ENCODE measurements at places on chromosomes 1 and 21.

DNA sequence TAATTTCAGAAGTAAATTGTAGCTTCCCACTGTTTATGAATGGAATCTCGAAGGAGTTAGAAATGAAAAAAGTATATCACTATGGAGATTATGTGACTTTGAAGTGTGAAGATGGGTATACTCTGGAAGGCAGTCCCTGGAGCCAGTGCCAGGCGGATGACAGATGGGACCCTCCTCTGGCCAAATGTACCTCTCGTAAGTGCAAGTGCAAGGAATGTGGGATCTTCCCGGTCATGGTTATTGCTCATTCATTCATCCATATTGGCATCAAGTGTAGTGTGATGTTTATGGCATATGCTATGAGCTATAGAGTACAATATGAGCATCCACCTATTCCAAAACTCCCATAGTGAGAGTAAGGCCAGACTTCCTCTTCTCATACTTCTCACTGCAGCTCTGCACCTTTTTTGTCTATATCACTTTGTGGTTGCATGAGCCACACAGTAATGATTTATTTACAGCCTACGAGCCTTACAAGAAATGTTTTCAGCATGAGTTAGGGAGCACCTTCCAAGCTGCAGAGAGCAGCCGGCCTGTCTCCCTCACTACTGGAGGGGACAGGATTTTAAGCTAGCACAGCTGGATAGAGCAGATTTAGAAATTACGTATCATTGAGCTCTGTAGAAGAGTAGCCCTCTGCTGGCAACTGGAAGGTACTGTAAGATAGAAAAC is 24.9 kb upstream of the CR1L start:
- DNase-seq: no peak

GRCh38 chr1:158107916-158108315 is 72.8 kb upstream of the CD1D start:
- DNase-seq: no peak

DNA sequence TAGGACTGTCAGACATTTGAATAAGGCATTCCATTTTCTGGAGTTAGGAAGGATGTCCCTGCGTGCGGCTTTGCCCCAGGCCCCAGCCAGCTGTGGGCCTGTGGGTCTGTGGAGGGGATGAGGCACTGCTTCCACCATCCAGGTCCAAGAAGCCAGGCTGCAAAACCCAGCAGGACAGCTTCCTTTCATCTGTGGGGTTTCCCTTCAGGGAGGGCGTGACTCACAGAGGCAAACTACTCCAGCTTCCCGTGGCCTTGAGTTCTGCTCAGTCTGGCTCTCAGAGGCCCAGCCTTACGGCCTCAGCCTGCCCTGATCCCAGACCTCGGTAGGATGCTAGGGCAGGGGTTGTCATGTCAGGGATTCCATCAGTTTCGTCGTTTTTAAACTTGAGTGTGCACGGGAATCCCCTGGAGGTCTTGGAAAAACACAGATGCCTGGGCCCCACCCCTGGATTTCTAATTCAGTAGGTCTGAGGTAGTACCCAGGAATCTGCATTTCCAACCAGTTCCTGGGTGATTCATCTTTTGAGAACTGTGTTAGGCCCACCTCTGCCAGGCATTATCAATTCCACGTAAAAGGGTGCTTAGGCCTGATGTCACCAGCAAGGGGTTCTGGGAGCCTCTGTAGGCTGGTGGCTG is 32.3 kb upstream of the TENT5C start:
- no peak for DNase-seq

GRCh38 chr1:111110197-111110899 is 29.5 kb downstream of the DRAM2 start:
- DNase-seq: peak; percentile 87

DNA sequence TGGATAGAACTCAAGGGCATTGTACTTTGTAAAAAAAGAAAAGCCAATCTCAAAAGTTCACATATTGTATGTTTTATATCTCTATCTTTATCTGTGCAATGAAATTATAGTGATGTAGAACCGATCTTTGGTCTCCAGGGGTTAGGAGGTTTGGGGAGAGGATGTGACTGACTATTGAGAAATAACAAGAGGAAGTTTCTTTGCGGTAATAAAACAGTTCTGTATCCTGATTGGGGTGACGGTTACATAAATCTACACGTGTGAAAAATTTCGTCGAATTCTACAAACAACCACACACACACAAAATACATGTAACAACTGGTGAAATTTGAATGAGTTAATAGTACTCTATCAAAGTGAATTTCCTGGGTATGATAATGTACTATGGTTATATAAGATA is 10.6 kb upstream of the OR2T33 start:
- DNase-seq: no peak

- DNase-seq: no peak
Measured at GRCh38 chr1:159916242-159917051, 8.9 kb downstream of the TAGLN2 start.

DNA sequence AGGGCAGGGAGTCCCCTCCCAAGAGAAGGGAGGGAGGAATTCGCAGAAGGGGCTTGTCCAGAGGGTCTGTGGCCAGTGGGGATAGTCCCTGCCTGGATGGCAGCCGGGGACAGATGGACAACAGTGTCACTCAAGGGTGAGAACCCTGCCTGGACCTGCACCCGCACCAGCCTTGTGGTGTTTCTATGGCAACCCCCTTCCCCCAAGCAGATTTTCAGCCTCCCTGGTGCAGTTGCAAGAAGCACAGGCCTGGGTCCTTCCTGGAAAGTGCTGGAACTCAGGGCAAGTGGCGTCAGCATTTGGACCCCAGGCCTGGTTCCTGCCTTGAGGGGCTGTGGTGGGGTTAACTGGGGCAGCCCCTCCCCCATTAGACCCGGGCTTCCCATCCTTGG is 83.8 kb upstream of the ACTL8 start:
- DNase-seq: no peak

GRCh38 chr1:234214129-234214910 is 158.9 kb upstream of the COA6 start:
- no peak for DNase-seq

GRCh38 chr1:82813386-82813785 is 1012.7 kb downstream of the ADGRL2 start:
- DNase-seq: no peak

DNA sequence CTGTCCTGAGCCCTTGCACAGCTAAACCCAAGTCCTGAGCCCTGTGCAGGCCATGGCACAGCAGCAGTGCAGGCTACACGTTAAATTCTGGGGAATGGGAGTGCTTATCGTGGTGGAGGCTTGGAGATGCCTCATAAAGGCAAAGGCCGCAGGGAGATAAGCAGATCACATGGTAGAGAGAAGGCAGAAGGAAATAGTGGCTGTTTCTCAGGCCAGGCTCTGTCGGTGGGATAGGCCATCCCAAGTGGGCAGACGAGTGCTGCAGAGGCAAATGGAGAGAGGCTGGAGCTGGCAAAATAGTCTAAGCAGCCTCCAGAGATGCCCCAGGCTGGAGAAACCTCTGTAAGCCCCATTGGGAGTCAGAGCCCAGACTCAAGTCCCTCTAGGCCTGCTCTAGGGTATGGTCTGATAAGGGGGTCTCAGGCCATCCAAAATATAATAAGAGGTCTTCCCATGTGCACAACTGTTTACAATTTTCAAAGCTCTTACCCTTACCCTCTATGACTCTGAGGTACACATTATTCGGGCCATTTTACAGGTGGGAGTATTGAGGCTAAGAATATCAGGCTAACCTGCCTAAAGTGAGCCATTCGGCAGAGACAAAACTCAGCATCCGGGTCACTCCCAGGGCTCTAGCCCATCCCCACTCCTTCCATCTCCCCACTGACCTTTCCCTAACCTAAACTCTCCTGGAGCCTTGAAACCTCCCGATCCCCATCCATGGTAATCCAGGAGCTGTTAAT is 79.6 kb downstream of the NKAIN1 start:
- DNase-seq: no peak

DNA sequence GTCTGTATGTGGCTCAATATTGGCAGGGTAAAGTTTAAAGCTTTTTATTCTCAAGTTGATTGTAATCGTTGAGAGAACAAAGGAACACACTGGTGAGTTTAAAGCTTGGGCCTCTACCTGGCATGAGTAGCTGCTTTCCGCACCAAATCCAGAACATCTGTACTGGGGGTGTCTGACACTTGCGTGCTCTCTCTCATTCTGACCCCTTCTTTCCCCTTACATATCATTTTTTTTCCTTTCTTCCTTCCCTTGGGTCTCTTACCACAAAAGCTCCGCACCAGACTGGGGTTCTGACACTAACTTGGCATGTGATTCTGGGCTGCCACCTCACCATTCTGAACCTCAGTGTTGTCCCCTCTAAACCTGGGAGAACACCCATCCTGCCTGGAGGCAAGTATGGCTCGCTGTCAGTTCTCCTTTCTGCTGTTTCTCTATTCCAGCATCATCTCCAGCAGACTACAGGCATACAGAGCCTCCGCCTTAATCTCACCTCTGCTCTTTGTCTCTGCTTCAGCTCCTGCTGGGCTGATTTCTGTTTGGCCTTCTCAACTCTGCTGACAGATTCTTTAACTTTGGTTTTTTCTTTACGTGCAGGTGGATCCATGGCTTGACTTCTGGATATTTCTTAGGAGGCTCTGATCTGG is 859 bp upstream of the ERMAP start:
- DNase-seq: no peak

DNA sequence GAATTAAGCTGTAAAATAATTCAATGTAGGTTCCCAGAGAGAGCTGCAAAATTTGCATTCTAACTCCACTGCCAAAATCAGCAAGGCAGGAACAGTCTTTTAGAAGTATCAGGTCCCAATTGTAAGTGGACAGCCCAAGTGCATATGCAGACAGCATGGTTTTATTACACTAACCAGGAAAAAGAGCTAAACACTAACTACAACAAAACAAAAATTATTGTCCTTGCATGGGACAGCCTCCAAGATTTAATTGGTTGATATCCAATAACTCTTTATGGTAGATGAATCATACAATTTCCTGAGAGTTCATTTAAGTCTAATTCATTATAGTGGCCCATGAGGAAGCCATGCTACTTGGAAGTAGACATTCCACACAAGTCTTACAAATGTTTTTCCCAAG is 154.3 kb upstream of the ZNF648 start:
- DNase-seq: no peak

GRCh38 chr21:26119906-26120305 is 50.7 kb downstream of the APP start:
- no peak for DNase-seq

- DNase-seq: no peak
Measured at GRCh38 chr1:242651817-242652216, 127.3 kb upstream of the PLD5 start.

- no peak for DNase-seq
Measured at GRCh38 chr1:181423301-181423918, 59.9 kb upstream of the CACNA1E start.

DNA sequence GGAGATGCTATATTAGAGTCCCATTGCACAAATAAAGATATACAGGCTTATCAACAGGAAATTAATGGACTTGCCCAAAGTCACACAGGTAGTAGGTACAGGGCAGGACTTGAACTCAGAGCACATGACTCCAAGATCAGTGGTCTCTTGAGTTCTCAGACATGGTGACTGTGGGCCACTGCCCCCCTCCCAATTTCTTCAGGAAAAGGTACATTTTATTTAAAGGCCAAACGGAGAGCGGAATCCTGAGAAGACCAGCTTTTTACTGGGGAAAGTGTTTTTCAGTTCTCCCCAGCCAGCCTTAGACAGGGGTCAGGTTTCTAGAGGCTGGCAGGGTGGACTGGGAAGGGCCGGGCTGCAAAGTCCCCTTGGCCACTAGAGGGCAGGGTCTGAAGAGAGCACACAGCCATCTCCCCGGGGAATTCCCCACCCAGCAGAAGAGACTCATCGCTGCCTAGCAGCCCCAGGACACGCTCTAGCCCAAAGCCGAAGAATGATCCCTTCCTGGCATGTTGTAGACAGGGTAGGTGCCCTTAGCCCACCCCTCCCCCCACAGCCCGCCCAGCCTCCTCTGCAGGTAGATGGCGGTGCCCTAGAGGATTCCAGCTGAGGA is 29.7 kb downstream of the ACP6 start:
- DNase-seq: peak; percentile 85

GRCh38 chr1:116099379-116099778 is 11.8 kb upstream of the MAB21L3 start:
- DNase-seq: no peak

DNA sequence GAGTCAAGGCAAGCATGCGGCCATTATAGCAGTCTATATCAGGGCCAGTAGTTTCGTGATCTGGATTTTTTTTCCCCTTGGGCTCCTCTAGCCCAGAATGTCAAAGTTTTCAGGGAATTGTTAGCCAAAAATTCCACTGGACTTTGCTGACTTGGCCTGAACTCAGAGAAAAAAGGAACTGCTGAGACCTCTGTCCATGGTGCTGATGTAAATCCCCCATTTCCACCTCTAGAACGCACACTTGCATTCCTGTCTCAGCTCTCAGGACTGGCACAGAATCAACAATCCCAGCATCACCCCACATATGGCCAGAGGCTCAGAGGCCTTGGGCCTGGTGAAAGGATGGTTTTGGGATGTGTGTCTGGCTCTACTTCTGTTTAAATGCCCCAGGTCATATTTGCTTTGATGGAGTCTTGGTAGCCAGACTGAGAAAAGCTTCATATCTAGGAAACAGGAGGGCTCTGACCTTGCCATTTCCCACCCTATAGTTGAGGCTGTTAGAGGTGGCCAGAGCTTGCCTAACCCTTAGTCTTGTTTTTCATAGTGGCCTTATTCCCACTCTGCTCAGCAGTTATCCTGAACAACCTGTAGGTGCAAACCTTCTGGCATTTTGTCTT is 16.9 kb upstream of the EFCAB14 start:
- no peak for DNase-seq

- DNase-seq: no peak
Measured at GRCh38 chr21:16580661-16581060, 850.9 kb downstream of the USP25 start.

DNA sequence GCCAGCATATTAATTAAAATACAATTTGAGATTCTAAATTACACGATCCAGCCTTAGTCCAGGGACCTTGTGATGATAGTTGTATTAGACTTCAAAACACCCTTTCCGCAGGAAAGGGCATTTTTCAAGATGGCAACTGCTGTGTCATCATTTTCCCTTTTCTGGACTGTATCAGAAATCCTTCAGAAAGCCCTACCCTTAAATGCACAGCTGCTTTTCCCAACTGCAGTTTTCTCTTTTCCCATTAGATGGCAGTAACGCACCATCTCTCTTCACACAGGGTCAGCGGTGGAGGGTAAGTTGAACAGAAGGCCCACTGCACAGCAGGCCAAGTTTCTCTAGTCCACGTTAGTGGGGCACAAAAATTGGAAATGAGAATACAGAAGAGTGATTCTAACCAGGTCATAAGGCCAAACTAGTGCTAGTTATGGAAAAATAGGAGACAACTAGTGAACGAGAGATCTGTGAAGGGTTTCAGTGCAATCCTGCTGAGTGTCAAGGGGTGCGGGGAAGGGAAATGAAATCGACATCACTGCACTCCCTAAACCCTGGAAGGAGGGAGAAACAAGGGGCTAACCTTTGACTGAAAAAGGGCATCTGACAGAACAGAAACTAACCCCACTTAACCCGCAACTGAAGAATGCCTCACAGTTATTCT is 22.1 kb upstream of the TDRD10 start:
- peak; percentile 96 for DNase-seq

Measured in SHP77 treated with DMSO at 0.1 percent for 48 hours (cell line).